ELR (cell line): ENCODE measurements at places on chromosomes 1 and 21.

DNA sequence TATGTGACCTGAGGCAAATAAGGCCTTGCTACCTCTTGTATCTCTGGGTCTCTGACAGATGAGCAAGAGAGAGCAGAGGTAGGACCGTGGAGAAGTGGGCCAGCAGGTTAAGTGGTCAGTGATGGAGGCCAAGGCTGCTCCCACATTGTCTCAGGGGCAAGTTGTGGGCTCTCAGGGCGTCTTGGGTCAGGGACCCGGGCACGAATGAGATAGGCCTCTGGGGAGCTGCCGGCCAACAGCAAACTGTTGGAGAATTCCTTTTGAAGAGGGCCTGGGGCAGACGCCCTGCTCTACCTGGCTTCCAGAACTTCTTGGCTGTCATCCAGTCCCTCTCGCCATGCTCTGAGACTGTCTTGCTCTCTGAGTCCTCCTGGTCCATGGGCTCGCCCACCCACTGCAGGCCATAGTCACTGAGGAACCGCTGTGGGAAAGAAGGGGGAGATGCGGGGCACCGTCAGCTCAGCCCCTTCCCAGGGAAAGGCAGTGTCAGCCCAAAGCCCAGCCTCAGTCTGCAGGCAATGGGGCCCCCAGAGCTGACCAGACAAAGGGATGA, 12.4 kb downstream of the UBXN11 start:
- DNase-seq: no peak

- DNase-seq: peak; percentile 85
Measured at GRCh38 chr1:39102537-39103327, 76.6 kb downstream of the NDUFS5 start.

- DNase-seq: peak; percentile 44
Measured at GRCh38 chr1:12275370-12275769, 45.5 kb downstream of the VPS13D start.

- no peak for DNase-seq
Measured at GRCh38 chr1:38558500-38559445, 300.8 kb downstream of the RRAGC start.

DNA sequence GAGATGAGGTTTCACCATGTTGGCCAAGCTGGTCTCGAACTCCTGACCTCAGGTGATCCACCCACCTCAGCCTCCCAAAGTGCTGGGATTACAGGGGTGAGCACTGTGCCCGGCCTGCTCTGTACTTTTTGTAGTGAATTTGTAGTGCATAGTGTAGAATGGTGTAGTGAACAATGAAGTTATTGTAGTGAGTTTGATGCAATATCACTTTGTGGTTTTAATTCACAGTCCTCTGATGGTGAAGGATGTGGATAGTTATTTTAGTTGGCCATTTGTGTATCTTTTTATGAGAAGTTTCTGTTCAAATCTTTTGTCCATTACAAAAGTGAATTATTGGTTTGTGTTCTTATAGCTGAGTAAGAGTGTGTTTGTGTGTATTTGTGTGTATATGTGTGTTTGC, 57.6 kb downstream of the PDE4B start:
- DNase-seq: no peak

DNA sequence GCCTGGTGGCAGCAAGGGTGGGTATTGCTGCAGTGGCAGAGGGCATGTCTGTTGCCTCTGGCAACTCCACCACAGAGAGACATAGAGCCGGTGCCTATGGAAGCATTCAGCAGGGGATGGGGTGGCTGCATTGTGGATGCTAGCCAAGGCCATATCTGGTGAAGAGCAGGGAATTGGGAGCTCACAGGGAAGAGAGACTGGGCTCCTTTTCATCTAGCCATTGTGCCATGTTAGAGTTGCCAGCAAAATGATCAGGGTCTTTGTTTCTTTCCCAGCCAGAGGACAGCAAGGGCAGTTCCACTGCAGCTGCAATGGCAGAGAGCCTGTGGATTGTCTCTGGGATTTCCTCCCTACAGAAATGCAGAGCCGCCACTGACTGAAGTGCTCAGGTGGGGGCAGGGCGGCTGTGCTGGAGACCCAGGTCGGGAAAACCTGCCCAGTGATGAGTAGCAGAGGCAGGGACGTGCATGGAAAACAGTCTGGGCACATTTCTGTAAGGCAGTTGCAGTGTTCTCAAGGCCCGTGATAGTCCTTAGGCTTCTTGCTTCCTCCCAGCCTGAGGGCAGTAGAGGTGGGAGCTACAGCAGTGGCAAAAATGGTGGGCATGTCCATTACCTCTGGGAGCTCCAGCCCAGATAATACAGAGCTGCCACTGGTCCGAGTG, 40.2 kb upstream of the CYP4X1 start:
- no peak for DNase-seq

GRCh38 chr1:66275601-66276023, 258.3 kb upstream of the SGIP1 start:
- DNase-seq: no peak

GRCh38 chr1:10928654-10929053, 83.8 kb upstream of the TARDBP start:
- no peak for DNase-seq

- no peak for DNase-seq
Measured at GRCh38 chr1:209086486-209087192, 496.9 kb upstream of the CAMK1G start.

DNA sequence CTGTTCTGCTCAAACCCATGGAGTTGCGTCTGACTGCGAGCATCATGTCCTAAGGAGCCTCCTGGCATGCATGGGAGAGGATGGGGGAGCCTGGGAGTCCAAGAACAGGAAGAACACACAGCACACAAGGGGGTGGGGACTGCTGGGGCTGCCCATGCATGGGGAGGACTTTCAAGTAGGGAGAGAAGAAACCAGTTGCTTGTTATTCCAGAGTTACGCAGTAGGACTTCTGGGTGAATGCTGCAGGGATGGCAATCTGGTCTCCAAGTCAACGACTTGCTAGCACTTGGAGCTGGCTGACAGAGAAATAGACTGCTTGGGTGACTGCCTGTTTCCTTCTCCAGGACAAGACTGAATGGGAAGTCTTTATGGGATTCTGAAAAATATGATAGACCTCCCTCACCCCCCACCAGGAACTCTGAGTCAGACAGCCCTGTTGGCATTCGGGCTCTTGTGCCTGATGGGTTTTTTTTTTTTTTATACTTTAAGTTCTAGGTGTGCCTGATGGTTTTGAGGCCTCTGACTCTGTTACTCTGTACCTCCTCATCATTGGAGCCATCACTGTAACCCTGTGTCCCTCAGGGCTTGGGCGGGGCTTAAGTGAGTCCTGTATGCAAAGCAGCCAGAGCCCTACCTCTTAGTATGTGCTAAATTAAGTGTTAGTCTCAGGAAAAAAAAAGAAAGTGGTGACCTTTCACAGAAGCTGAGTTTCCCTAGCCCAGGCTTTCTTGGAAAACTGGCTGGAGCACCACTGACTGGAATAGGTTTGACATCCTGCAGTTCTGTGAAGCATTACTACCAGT, 30.3 kb downstream of the MAP3K21 start:
- no peak for DNase-seq

DNA sequence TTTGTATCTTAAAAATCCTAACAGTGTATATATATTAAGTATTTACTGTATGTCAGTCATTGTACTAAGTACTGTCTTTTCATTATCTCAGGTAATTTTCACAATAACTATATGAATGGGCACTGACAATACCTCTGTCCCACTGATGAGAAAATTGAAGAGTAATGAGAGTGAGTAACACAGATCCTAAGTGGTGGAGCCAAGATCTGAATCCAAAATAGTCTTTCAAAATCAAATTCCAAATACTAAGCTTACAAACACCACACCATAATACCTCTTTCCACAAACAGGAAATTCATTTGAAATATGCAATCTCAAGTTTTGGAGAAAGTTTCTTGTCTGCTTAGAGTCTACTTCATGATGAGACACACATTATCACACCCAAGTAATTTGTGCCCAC, 105.9 kb upstream of the EDEM3 start:
- no peak for DNase-seq

- no peak for DNase-seq
Measured at GRCh38 chr21:32533611-32534010, 51.7 kb downstream of the TCP10L start.

- no peak for DNase-seq
Measured at GRCh38 chr1:61748566-61748965, 6.3 kb downstream of the PATJ start.

DNA sequence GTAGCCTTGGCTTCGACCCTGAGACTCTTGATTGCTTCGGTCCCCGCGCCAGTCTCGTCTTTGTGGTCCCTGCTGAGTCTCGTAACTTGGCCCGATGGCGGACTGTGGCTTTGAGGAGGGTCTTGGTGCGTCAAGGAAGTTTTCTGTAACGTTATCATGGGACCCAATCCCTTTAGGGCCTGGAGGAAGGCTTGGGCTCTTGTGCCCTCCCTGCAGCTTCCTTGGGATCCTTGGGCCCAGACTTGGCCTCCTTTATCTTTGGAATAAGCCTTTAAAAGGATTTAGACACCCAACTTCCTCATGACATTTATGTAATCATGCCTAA, 371 bp downstream of the ZMPSTE24 start:
- peak; percentile 37 for DNase-seq
